Activated CD8-positive, alpha-beta memory T cell treated with anti-CD3 and anti-CD28 coated beads, Interleukin-2, amount 50 U/mL, for 48 hours (primary cell): ENCODE measurements at places on chromosomes 3 and 15.

- no peak for DNase-seq
These were observed 15.3 kb downstream of the PIGB start for GRCh38 chr15:55334371-55334770.

- DNase-seq, result no peak
These were observed 14.5 kb downstream of the SRPRB start for GRCh38 chr3:133820129-133820528.

- DNase-seq, result no peak
These were observed 8.3 kb upstream of the BBX start for GRCh38 chr3:107514453-107514852.

GRCh38 chr3:184531626-184532280 lies 29.8 kb upstream of the EPHB3 start:
- DNase-seq, result peak; percentile 33

DNA sequence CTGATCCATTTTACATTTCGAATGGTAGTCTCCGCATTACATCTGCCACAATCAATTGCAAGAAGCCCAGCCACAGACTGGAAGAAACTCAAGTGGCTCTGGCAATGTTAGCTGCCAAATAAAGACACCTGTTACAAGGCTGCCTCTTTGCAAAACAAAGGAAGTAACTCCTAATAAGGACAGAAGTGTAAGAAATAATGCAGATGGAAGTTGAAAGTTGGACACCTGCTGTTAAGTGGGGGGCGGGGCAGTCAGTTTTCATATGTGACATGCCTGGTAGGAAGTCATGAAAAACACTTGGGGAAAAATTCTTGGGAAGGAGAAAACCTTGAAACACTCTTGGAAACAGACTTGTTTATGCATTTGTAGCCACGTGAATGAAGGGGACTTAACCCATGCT lies 54.1 kb upstream of the ATP2C1 start:
- no peak for DNase-seq

GRCh38 chr3:123018683-123019082 lies 8.9 kb downstream of the SEMA5B start:
- no peak for DNase-seq

DNA sequence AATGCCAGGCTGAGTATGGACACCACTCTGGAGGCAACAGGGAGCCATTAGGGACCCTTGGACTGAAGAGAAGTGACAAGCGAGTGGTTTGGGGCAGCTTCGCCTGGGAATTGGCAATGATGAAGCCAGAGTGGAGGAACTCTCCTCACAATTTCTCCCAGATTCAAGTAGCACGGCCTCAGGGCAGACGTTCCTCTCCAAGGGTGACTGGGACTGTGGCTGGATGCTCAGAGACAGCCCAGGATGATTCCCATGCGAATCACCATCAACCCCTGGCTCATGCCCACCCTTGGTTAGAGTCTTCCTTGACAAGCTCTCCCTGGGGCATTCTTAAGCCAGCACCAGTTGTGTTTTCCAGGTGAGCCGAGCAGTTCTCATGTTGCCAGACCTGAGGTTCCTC lies 16.3 kb upstream of the DOCK3 start:
- DNase-seq, result peak; percentile 39

- DNase-seq, result no peak
These were observed 94.3 kb downstream of the IGF2BP2 start for GRCh38 chr3:185730550-185730949.

- DNase-seq, result no peak
These were observed 2.1 kb downstream of the RHOV start for GRCh38 chr15:40871749-40872617.

- peak; percentile 72 for DNase-seq
These were observed 86.5 kb upstream of the PRR20G start for GRCh38 chr3:127374086-127375010.

DNA sequence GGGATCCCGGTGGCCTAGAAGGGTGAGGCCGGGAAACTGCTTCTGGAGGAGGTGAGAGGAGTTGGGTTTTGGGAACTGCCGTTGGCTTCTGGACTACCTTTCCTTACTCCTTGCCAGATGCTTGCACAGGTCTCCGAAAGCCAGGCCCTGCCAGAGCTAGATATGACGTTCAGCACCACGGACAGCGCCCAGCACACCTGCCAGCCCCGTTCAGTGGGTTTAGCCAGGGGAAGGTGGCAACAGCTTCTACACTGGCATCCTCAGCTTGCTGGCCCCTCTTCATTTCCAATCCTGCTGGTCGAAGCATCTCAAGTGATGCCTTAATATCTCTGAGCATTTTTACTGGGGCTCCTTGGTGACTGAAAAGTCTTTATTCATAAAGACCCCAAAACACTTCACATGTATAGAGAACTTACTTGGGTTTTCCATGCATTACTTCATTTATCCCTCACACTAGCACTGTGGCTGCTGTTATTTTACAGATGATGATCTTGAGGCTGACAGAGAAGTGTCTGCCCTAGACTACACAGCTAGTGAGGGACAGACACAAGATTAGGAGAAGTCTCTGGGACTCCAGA lies 21.9 kb downstream of the HCN4 start:
- peak; percentile 84 for DNase-seq

- DNase-seq, result no peak
These were observed 61.4 kb downstream of the CD47 start for GRCh38 chr3:108029466-108029865.

- DNase-seq, result no peak
These were observed 14.1 kb downstream of the TBC1D21 start for GRCh38 chr15:73887481-73887880.

- no peak for DNase-seq
These were observed 1.6 kb upstream of the SATB1 start for GRCh38 chr3:18426597-18427193.

DNA sequence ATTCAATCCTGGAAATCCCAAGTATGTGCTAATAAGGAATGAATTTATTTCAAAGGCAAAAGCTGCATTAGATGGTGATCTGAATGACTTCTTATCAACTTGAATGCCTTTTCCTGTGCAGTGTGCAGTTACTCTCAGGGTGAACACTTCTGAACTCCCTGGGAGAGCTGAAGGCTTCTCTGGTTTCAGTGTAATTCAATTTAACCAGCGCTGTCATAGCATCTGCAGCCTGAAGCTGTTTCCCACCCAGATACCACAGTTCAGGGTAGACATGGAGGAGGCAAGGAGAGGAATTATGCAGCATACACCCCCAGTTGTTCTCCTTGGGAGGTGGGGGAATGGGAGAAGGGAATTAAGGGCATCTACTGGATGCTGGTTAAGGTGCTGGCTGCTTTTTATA lies 49.1 kb upstream of the PRR23C start:
- no peak for DNase-seq

DNA sequence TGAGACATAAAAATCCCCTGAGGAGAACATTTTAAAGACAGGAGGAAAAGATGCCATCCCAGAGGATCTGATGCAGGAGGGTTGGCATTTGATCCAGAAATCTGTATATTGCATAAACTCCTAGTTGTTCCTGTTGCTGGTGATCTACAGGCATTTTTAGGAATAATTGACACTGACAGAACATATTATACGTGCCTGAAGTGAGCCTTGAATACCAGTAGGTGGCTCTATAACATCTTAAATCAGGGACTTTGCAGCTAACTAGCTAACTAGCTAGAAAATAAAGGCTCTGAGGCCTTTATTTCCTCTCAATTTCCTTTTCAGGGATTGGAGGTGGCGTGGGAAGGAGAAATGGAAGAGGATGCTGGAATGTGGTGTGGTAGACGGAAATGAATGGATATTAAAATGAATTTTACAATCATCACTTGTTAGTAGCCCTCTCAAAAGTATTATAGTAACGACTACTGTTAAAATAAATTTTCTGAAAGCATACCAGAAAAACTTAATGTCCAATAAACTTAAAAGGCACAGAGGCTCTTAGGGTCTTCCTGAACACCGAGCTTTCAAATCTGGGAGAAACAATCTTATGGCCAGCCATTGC lies 73.8 kb upstream of the ZBED2 start:
- no peak for DNase-seq

GRCh38 chr3:72536206-72536877 lies 311.9 kb downstream of the SHQ1 start:
- no peak for DNase-seq

- no peak for DNase-seq
These were observed 6.0 kb downstream of the C3orf62 start for GRCh38 chr3:49271047-49271446.

GRCh38 chr3:78178740-78179363 lies 1139.0 kb downstream of the ROBO2 start:
- no peak for DNase-seq

- DNase-seq, result no peak
These were observed 177.3 kb upstream of the DPH6 start for GRCh38 chr15:35723120-35723847.

GRCh38 chr3:105532251-105532650 lies 165.5 kb downstream of the ALCAM start:
- DNase-seq, result no peak

DNA sequence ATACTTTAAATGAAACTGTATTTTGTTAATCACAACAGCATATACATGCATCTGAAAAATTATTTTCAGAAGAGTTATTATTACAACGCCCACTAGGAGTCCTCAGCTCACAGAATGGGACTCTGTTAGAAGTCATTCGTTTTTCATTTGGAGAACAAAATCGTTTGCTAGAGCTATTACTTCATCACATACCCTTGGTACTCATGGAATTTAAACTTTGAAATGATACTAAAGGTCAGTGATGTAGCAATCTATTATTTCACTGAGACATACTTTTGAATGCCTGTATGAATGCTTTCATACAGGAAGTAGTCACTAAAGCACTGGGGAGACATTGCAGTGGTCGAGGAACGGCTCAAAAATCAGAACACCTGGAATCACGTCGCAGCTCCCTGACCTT lies 198.1 kb downstream of the MBNL1 start:
- DNase-seq, result no peak

DNA sequence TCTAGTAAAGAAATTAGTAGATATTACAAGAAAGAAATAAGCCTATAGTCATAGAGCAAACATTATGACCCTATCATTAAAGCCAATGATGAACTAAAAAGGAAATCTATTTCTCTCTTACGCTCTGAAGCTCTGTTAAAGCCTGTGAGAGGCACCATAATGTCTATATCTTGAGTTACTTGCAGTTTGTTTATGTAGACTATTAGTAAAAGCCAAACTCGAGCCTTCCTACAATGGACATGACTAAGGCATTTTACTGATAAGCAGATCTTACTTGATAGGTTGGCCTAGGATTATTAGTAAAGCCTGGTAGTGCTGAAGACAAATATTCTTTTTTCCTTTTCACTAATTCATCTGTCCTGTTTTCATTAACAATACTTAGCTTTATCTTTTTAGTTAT lies 32.7 kb downstream of the LRRC3B start:
- no peak for DNase-seq

DNA sequence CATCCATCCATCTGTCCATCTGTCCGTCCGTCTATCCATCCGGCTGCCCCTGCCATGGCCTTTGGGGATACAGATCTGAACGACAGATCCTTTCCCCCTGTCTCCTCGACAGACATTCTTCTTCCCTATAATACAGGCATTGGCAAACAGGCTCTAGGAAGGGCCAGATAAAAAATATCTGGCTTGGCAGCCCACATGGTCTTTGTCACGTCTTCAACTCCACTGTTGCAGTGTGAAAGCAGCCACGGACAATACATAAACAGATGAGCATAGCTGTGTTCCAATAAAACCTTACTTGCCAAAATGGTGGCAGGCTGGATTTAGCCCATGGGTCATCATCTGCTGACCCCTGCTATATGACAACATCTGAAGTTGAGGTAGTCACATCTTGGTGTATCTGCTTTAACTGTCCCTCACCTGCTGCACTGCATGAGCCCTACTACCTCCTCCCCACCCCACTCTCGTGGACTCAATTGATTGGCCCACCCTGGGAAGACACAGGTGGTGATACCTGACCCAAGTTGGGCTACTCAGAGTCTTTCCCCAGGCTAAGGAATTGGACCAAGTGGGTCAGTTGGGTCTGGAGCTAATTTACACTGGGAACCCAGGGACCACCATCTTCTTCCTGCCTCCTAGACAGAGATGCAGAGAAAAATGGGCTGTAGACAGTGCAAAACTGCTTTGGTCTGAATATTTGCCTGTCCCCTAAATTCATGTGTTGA lies 128.4 kb upstream of the SMAD3 start:
- DNase-seq, result no peak

DNA sequence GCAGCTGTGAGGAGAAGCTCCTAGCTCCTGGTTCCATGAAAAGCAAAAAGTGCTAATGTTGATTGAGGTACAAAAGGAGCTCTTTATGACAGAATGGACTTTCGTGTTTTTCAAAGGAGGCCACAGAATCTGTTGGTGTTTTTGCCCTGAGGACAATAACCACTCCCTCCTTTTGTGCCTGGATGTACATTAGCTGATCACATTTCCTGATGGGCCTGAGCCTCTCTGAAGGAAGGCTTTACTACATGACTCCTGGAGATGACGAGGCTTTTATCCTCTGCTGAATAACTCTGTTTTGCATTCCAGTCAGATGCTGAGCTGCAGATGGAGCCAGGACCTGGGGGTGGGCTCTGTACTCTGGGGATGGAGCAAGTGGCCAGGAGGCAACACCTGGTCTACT lies 301.9 kb downstream of the CACNA2D3 start:
- DNase-seq, result no peak

DNA sequence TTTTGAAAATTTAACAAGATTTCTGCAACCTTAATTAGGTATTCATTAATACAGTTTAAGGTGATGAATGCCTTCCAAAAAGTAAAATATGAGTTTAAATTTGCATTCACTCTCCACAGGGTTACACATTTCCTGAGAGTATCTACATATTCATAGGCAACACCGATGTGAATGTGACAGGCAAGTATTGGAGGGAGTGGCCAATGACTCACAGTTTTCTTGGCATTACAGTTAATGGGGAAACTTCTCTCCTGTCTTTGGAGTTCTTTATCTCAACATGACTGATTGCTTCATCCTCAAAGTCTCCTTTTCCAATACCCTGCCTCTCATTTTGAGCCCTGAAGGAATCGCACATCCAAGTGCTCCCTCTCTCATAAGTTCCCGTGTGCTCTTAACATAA lies 181.9 kb upstream of the CHL1 start:
- no peak for DNase-seq

GRCh38 chr3:59318881-59319280 lies 269.1 kb upstream of the CFAP20DC start:
- DNase-seq, result no peak

DNA sequence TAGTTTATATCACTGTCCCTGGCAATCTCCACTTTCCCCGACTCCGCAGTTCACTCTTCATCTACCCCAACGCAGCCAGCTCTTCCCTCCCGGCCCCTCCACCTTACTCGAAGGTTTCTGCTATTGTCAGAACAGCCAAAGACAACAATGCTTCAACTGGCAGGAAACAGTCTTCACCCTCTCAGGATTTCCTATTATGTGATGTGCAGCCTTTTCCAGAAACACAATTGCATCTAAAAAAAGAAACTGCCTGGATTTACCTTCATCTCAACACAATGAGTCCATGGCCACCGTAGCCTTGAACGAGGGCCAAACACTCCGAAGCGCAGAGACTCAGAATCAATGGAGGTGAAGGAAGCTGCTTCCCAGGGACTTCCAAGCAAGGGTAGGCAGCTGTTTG lies 182.1 kb upstream of the TSC22D2 start:
- DNase-seq, result no peak

DNA sequence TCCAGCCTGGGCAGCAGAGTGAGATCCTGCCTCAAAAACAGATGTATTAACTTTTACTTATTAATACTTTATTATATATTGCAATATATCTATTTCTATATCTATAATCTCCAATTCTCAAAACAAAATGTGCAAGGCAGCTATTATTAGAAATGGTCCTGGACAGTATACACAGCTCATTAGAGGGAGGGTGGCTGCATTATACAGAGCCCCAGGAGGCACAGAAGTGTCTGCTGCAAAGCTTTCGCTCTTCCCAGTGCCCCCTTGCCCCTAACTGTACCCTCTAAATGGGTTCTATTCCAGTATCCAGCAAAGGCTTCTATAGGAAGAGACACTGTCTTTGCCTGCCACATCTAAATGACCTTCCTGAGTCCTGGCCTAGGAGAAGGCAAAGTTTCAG lies 24.5 kb downstream of the ARL14 start:
- DNase-seq, result no peak
